ENCODE measurements at places on chromosomes 7 and 10.

- no peak for DNase-seq
These were observed 131.0 kb upstream of the ZNF804B start for GRCh38 chr7:88628363-88629085.

DNA sequence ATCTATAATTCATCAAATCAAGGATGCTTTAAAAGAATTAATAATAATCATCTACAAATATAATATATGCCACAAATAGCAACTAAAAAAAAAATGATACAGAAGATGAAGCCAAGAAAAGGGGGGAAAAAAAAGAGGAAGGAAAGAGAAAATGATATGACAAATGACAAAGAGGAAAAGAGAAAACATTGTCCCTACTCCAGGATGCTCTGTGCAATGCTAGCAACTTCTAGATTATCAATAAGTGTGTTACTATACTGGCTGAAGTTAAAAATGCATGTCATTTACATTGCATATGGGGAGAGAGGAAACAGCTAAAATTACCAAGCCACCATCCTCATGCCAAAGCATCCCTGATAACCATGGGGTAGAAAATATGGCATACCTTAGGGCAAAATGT is 104.2 kb downstream of the SFMBT2 start:
- no peak for DNase-seq

DNA sequence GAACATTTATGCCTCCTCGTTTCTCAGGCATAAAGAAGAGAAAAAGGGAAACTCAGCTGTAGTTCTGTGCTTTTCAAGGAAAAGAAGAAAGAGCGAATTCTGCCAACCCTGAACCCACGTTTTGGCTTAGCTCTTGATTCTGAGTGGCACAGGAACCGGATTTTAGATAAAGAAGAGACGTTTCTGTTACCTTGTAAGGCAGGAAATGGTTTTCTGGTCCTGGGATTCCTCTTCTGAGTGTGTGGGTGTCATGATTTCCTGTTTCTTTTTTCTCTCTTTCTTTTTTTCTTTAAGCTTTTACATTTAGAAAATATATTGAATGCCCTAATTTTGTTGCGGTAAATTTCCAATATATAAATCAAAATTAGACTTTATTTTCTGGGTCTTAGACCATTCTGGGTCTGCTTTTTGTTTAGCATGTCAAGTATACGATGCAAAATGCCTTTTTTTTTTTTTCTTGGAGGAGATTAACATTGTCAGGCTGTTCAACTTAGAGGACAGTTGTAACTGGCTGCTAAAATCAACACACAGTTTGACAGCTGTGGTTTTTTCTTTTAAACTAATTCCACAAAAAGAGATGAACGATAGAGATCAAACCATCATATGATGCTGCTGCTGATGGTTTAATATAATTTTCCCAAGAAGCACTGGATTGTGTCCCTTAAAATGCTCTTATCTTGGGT is 190.8 kb downstream of the GATA3 start:
- no peak for DNase-seq

DNA sequence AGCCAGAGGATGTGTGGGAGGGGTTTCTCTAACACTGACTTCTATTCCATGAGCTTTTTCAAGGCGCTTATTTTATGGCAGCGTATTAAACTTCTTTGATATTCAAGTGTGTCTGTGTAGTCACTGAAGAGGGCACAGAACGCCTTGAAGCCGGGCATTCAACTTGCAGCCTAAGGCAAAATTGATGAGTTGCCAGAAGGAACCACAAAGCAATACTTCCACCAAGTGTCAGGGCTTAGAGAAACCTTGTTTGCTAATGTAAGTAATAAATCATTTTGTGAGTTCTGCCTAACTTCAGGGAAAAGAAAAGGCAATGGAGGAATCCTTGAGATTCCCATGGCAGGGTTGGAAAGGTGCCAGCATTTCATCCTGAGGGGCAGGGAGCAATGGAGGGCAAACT is 163.8 kb downstream of the LCOR start:
- DNase-seq = no peak

DNA sequence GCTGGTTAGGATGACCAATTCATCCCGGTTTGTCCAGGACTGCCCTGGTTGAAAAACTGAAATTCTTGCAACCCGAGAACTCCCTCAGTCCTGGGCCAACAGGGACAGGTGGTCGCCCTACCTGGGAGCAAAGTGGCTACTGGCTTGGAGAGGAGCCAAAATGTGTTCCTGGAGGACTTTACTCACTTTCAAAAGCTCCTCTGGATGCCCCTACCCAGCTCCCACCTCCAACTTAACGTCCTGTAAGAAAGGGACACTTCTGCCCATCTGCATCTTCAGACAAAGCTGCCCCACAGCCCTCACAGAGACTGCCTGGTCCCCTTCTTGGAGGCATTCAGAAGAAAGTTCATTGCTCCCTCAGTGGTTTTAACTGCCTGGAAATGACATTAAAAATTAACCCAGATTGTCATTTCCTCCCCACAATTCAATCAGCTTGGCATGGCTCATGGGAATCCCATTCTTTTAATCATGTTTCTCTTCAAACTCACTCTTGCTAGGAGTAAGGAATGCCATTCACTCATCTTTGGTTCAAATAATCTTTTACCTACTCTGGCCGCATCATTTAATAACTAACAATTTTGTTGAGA is 24.0 kb upstream of the HSPA12A start:
- no peak for DNase-seq

GRCh38 chr7:34539003-34539402 is 119.0 kb upstream of the NPSR1 start:
- no peak for DNase-seq

DNA sequence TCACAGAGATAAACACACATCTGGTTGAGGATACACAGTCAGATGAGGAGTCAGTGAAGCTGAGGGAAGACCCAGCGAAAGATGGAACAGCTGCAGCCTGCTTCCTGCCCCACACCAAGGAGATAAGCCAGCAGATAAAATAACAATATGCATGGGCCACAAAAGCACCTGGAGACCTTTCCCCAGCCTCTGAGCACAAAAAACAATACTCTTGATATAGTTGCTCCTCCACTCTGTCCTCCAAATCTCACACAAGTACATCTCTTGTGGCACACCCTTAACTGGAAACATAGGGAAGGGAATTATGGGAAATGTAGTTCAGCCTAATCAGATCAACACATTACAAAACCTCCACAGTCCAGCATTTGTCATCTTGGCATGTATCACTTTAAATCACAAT is 9.7 kb upstream of the FHIP2A start:
- no peak for DNase-seq

DNA sequence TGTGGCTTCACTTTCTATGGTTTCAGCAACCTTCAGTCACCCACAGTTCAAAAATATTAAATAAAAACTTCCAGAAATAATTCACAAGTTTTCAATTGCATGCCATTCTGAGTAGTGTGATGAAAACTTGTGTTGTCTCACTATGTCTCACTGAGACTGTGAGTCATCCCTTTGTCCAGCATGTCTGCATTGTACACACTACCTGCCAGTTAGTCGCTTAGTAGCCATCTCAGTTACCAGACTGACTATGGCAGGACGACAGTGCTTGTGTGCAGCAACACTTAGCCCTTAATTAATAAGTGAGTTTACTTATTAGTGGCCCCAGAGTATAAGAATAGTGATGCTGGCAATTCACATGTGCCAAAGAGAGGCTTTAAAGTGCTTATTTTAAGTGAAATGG is 22.5 kb downstream of the CCDC186 start:
- DNase-seq = no peak

- DNase-seq = no peak
These were observed 275.4 kb upstream of the NEBL start for GRCh38 chr10:21172542-21172929.

DNA sequence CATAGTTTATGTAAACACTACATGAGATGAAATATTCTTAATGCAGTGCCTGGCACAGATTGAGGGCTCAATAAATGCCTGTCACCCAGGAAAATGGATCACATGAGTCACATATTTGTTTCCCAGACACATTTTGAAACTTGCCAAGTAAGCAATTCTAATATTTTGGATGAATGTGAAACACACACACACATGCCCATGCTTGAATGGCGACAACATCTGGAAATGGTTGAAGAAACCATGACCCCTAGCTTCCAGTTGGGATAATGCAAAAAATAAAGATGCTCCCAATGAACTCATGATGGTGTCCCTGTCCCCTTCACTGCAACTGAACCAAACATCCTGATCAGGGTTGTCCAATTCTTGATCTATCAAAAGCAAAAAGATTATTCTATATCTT is 797.3 kb downstream of the XPNPEP1 start:
- no peak for DNase-seq

DNA sequence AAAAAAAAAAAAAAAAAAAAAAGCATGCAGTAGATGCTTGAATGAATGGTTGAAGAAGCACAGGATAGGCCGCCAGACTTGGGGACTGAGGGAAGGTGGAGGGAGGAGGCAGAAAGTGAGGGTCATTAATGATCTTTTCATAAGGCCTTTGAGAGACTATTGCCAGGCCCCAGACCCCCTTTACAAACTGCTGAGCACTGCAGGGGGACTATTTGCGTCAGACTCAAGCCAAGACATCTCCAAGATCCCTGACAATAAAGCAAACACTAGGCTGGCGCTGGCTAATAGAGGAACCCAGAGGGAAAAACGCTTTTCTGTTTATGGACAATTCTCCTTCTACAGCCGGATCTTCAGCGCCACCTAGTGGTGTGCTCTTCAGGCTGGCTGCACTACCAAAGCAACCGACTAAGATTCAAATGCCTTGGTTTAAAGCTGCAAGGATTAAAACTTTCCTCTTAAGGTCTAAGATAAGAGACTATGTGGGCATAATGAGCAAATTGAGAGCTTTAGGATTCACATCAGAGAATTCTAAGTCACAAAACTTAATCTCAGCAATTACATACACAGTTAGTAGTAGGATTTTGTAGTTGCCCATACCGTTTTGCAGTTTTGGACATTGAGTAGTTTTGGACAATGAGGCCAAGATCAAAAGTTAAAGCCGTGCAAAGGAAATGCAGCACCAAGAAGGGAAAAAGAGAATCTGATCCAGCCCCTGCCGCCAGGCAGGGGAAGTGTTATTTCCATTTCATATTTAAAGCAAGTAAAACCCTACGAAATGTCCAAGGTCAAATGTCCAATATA is 17.9 kb upstream of the AGK start:
- DNase-seq = peak; percentile 31

DNA sequence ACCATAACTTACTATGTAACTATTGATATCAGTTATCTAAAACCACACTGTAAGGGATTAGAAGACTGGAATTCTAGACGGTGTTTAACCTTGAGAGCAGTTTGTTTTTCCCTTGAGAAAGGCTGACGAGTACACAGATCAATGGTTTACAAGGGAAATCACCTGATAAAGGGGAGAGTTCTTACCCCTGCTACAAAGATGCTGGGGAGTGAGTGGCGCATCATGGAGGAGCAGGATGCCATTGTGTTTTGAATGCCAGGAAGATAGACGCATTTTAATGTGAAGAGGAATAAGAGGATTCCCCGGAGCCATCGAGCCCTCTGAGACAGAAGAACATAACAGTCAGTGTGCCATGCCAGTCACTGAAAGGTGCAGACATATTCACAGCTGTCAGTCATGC is 145.2 kb downstream of the PKD1L1 start:
- DNase-seq = no peak

- no peak for DNase-seq
These were observed 304.4 kb upstream of the NRP1 start for GRCh38 chr10:33638891-33639290.

DNA sequence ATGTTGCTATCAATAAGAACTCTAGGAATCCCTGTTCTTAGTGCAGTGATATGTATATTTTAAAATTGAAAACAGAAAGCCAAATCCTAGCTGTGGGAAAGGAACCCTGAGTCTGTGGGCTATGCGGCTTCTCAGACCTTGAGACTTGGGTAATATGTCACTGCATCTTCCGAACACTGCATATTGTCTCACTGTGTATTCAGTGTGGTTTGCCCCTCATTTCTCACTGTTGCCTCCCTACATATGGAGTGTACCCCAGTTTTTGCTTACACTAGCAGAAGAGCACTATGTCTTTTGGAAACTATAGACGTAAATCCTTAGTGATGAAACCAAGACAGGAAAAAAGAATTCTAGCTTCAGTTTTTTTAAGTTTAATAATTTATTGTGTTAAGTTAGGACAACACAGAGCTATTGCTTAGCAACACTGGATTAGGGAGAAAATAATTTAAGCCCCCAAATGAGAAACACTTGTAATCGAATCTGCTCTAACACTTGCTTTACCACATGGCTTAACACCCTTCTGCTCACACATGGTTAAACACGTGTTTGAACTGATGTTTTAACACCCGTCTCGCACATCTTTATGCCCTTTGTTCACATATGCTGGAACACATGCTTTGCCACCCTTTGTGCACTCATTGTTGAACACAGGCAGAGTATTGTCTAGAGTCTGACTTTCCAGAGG is 251.3 kb downstream of the VTI1A start:
- no peak for DNase-seq

DNA sequence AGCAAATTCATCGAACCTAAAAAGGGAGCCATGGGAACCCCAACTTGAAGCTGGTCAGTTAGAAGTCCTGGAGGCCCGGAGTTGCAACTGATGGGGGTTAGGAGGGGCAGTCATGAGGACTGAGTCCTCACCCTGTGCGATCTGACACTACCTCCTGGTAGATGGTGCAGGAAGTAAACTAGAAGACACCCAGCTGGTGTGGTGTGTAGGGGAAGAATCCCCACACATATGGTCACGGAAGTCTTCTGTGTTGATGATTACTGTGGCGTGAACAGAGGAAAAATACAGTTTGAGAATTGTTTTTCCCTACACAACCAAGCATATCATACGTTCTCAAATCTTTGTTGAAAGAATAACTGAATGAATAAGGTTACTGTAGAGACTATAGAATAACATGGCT is 164.6 kb upstream of the KCTD7 start:
- DNase-seq = no peak

DNA sequence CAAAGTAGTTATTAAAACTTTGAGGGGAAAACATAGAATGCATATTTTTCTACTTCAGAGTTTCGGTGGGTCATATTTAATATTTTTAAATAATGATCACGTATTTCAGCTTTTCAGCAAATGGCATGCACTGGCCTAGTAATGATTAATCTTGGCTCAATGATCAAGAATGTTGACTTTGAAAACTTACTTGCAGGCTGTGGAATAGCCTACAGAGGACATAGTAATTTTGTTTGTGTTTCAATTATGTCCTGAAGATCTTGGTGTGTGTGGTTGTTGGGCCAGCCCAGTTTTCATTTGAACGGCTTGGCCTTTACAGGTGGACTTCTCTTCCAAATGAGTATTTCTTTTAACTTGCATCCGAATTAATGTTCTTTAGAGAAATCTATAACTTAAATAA is 35.1 kb downstream of the ADD3 start:
- DNase-seq = no peak

DNA sequence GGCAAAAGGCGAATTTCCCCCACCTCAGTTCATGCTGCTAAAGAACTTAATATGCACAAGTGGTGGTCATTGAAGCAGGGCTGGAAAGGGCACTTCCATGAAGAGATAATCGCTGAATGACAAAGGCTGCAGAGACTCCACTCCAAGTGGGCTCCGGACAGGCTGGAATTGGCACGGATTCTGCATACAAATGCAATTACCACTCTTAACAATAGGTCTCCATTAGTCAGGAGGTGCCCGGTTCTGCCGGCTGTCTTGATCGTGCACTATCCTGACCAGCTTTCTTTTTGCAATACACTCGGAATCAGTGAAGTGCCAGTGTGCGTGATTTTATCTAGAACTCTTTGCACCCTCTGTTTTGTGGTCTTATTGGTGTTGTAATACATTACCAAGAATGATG is 49.7 kb downstream of the INSYN2A start:
- DNase-seq = no peak
